GM13976 (cell line): ENCODE measurements at places on chromosomes 7 and 10.

DNA sequence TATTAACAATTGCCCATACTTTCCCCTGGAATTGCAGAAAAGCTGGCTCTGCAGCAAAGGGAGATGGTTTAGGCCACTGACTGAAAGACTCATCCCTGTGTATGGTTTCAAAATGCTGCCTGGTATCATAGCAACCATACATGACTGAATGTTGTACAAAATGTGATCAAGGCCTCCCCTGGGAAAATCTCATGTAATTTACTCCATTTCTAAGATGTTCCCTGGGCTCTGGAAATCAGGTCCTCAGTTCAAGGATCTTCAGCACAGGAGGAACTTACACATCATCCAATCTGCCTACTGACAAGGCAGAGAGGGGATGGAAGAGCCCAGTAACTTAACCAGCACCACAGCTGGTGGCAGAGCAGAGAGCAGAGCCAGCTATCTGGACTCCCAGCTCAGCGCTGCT lies 111.8 kb downstream of the JAZF1 start:
- no peak for DNase-seq

- no peak for DNase-seq
These were observed 3.5 kb upstream of the EN2 start for GRCh38 chr7:155454183-155455112.

DNA sequence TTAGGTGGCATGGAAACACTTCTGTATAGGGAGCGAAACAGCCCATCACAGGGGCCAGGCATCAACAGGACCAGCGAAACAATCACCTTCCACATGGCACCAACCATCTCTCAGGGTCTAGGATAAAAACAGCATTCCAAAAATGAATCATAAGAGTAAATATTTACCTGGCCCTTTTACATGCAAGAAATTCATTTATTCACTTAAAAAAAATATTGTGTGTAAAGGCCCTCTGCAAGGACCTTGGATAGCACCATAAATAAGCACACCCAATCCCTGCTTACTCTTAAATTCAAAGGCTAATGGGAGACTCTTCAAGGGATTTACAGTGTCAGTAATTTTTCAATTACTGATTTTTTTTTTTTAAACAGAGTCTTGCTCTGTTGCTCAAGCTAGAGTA lies 25.4 kb downstream of the CPVL start:
- DNase-seq = no peak

DNA sequence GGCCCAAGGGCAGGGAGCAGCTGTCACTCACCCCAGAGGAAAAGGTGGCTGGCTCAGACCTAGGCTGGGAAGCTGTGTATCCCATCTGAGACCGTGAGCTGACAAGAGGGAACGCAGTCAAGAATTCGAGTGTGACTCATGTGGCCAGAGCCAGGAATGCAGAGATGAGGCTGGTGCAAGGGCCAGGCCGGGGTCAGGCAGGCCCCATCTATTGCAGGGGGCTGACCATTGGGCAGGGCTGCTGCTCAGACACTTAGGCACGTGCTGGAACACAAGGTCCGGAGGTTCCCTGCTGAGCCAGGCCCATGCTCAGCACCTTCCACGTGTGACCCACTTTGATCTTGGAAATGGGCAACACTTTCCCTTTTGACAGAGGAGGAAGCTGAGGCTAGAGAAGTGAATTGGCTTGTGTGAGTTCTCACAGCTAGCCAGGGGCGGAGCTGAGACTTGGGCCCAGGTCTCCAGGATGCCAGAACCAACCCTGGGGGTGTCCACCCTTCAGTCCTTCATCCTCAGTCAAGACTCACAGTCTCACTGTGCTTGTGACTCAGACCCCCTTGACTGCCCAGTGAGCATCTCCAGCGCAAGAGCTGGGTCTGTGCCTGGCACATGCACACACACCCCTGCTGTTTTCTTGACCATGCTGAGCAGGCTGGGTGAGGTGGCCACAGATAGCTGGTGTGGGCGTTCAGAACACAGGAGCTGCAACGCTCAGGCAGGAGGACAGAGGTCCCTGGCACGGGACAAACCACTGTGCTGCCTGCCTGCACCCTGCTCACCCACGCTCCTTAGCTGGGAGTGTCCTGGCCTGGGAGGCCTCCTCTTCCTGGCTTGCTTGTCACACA lies 47.6 kb upstream of the PPIF start:
- DNase-seq = no peak

DNA sequence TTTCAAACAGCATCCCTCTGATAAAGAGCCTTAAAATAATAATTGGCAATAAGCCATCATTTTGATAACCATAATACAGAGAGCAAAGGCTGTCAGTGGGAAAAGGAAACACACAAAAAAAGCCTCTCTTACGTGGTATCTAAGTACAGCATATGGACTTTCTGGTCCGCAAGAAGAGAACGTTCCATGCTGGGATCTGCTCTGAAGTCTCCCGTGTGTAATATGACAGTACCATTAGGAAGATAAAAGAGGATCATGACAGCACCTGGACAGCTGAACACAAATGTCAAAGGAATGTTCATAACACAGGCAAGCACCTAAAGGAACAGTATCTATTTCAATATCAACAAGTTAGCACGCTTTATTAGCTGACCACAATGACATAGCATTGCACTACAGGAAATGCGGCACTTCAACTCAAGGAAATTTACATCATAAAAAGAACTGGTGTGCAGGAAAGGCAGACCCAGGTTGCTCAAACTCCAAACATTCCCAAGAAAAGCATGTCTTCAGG lies 9.9 kb downstream of the DCLRE1A start:
- no peak for DNase-seq

GRCh38 chr10:84088626-84089025 lies 50.7 kb upstream of the GHITM start:
- no peak for DNase-seq

GRCh38 chr10:126239844-126240243 lies 148.4 kb downstream of the ADAM12 start:
- no peak for DNase-seq

- DNase-seq = peak; percentile 61
These were observed 68.1 kb upstream of the CDK6 start for GRCh38 chr7:92904244-92905131.

- DNase-seq = no peak
These were observed at the start of gene ELN for GRCh38 chr7:74027683-74028320. Gene ELN, plus strand, starts transcription at chr7:74028173. Its CDS starts 15 bp downstream, at chr7:74028188.
